ENCODE measurements at places on chromosomes 7 and 10.

- no peak for DNase-seq
These were observed 118.8 kb upstream of the SFMBT2 start for GRCh38 chr10:7529638-7530037.

DNA sequence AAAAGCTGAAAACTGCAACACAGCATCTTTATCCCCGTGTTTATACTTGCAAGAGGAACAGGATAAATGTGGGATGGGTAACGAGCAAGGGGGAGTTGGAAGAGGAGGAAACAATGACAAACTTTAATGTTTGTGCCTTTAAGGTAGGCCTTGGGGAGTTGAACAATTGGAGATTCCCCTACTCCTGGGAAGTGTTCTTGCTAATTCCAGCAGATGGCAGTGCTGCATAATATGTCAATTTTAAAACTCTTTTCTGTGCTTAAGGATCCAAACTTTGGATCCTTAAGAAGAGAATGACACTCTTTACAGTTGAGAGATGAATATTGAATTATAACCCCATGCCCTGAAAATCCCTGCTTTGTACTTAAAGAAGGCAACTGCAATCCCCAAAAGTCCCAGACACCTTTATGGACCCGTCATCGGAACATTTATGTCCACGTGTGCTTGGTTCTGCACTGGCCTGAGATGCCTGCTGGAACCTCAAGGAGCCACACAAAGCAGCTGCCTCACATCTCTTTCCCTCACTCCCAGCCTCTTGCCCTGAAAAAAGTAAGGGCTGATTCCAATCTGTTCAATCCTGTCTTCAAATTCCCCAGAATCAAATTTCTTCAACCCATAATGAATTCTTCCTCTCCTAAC is 12.0 kb downstream of the IFIT5 start:
- no peak for DNase-seq

GRCh38 chr7:20932785-20933527 is 146.3 kb upstream of the SP8 start:
- no peak for DNase-seq

GRCh38 chr10:116689744-116690143 is 52.6 kb downstream of the HSPA12A start:
- no peak for DNase-seq

GRCh38 chr7:101906291-101907240 is 89.1 kb downstream of the CUX1 start:
- no peak for DNase-seq

- DNase-seq: no peak
These were observed 94.4 kb downstream of the STRA8 start for GRCh38 chr7:135328053-135328452.

- no peak for DNase-seq
These were observed 423.5 kb upstream of the KLF6 start for GRCh38 chr10:4208499-4208898.

DNA sequence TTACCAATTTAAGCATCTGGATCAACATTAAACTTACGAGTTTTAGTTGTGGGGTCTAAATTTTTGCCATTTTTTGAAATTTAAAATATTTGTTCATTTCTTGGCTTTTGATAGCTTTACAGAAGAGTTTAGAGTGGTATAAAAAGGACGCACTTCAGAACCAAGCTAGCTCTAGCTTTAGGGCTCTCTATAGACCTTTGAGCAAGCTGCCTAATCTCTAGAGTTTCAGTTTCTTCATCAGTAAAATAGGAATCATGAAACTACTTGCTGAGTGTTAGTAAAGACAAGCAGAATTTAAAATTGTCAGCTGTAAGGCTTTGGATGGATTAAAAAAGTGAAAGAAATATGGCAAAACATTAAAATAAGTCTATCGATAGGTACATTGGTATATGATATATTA is 266.5 kb downstream of the IPMK start:
- DNase-seq: no peak

DNA sequence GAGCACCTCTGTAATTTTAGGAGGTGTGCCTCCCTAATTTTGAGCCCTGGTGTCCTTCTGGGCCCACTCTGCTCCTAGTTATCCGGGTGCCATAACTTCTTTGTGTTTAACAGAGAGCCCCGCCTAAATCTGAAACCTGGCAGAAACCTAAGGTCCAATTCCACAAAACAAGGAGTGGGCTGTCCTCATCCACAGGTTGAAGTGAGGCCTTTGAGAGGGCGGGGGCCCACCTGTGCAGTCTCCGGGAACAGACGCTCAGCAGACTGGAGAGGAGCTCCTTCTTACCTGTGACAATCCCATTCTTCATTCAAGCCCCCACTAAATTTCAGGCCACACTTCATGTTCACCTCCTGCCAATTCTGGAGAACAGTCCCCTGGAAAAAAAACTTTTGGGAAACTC is 10.9 kb downstream of the TMEM72 start:
- no peak for DNase-seq

DNA sequence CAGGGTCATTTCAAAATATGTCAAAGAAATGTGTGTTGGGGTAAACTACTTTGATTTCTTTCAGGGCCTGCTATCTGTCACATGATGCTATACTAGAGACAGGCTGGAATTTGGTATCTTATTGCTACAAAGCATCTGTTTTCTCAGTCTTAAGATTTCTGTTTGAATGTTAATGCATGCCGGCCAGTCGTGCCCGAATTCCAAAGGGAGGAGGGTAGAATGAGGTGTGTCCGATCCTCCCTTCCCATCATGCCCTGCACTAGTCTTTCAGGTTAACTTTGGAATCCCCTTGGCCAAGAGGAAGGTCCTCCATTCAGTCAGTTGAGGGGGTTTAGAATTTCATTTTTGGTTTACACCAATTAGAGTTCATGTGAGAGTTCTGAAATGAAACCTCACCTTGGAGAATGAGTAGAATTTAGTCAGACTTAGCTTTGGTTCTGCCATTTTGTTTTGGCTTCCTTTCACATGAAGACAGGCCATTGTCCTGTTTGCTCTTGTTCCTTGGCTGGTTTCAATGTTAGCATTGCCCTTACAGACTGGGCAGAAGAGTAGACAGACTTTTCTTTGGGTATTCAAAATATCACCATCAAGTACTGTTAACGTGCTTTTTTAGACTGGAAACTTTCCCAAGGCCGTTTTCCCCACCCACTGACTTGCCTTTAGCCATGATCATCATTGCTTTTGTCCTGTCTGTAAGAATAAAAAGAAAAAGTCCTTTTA is 95.8 kb downstream of the CAMK1D start:
- no peak for DNase-seq
